Esophagus muscularis mucosa (tissue), 4 donors: ENCODE measurements at places on chromosomes 2 and 18. TPM values are rescaled to one million over a fixed set of nuclear protein-coding genes. Genes with fewer than 3 reads are reported as not detected.

GRCh38 chr2:167986223-167986622 is 261.2 kb downstream of the STK39 start:
- DNase-seq = no peak

HRH4 gene
- not detected for total RNA-seq

UGT1A3 gene
- not detected for total RNA-seq

- DNase-seq = no peak
These were observed 24.5 kb downstream of the GREB1 start for GRCh38 chr2:11558214-11558886.

DNA sequence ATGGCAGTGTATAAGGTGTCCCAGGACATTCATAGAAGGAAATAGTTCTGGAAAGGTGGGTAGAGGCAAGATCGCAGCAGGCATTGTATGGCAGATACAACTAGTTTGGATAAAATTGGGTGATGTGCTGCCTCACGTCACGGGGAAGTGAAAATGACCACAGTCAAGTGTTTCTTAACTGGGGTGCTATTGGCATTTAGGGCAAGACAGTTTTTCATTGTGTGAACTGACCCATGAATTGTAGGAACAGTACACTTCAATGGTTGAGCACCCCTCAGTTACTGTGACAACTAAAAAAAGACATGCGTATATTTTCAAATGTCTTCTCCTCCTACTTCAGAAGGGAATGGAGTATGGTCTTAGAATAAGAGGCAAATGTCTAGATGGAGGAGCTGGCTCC is 22.3 kb upstream of the CYRIA start:
- DNase-seq = no peak

EGR4 gene
- not detected for total RNA-seq
